ENCODE measurements at places on chromosomes 6 and 20.

DNA sequence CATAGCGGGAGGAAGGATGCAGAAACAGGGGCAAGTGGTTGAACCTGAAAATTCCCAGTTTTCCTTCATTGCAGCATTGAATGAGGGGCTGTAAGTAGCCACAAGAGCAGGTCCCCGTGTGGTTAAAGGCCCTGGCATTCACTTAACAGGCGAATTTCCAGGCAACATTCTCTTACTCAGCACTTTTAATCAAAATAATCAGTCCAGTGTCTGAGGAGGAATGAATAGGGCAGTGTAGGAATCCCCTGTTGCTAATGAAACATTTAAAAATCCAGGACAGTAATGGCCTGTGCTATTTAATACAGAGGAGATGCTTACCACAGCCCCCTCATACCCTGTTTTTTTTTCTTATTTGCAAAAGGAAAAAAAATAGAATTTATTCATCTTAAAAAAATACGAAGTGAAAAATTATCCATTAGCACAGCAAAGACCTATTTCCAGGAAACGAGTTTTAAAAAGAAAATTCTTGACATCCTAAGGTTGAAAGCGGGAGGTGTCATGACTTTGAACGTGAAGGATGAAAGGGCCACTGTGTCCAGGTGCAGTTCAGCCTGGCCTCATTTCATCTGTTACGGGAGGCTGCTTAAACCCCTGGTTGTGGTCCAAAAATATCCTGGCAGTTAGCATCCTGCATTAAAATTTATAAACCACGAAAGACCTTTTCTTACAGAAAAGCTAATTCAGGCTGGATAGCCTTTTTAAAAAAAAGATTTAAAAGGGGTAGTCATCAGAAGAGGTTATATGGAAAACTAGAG is 20.2 kb downstream of the MYLK4 start:
- DNase-seq, result no peak

DNA sequence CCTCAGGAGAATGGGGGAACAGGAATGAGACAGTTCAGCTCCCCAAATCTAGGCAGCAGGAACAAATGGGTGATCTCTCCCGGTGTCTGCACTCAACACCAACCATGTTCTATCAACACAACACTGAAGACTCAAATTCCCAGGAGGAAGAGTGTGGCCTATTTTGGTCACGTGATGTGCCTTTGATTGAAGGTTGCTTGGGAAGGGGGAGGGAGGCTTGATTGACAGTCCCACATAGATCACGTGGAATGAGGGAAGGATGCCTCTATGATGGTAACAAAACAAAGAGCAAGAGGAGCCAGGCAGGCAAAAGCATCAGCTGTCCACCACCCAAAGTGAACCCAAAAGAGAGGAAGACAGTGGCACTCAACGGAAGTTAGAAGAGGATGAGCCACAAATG is 364.8 kb downstream of the KIF16B start:
- DNase-seq, result no peak

DNA sequence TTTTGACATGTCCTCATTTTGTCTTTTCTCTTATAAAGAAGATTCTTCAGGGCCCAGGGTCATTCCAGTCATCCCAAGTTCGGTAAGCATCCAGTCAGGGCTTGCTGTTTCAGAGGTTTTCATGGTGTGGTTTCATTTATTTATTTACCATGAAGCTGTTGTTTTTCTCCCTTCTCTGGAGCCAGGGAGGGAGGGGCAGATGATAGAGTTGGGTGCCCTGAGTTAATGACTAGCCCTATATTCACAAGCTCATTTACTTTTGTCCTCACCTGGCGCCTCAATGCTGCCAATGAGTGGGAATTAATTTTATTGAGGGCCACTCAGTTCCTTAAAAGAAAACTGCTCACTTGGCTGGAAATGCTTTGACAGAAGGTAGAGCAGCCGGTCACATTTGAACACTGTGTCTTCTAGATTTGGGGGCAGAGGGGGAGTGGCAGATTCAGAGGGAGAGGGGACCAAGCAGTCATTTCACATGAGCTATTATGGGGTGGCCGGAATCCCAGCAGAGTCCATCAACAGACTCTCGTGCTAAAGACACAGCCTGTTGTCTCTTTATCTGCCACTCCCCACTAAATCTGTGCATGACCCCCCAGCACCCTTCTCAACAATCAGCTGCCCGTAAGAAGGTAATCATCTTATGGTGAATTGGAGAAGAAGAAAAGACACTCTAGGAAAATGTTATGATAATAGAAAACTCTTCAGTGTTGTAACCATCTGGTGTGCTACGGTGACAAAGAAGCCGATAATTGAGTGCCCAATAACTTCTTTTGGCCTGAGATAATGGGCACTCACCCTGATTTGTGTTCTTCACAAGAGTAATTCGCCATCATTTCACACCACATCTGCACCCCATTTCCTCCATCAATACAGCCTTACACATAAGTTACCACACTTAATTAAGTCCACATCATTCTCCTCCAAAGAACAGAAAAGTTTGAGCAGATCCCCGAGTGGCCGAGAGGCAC is 573.5 kb upstream of the JAG1 start:
- no peak for DNase-seq

DNA sequence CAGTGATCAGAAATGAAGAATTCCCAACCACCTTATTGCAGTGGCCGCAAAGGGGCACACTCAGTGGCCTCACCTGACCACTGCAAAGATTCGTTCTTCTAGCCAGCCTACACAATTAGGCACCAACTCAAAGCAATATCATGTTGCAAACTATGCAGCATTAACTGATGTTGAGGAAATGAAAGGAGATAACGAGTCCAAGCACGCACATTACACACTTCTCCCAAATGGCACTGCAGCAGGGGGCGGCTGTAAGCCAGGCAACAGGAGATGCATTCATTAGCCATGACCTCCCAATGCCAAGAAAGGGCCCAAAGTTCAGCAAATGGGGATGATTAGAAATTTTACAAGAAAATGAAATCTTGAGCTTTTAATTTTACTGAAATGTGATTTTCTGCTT is 39.3 kb downstream of the ATXN1 start:
- no peak for DNase-seq

DNA sequence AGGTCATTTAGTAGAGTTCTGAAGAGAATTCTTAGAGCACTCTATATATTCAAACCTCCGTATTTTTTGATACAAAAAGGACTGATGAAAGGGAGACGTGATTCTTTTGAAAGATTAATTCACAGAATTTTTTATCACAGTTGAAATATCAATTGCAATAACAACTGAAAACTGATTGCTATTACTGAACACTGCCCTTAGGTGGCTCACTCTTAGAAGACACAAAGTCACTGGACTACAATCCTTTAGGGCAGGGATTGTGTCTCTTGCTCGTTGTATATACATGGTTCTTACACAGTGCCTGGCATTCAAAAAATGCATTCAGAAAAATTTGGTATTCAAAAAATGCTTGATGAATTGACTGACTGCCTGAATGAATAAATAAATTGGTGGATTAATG is 17.1 kb upstream of the CALHM6 start:
- DNase-seq, result no peak

DNA sequence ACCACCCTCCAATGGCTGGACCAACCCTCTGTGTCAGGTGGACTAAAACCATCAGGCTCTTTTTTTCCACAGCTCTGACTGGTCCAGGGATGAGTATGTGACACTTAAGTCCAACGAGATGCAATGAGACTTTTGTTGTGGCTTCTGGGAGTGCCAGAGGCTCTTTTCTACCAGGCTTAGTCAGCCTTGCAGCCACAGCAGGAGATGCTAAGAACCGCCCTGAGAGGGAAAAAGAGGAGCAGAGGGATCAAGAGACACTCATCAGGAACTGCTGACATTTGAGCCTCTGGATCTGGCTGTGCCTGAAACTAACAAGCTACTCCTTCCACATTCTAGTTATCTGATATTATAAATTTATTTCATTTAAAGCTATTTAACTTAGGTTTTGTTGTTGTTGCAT is 270.9 kb upstream of the SULF2 start:
- DNase-seq, result no peak

DNA sequence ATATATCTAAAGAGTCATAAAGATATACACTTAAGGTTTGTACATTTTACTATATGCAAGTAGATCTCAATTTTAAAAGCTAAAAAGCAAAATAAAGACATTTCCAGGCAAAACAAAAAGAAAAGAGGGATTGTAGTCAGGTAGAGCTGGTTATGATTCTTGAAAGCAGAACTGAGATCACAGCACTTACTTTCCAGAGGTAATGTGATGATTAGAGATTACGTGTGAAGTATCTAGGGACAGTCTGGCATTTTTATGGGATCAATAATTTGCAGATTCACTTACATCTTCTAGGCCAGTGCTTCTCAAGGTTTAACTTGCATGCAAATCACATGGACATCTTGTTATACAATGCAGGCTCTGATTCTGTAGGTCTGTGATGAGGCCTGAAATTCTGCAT is 595.5 kb downstream of the KIF16B start:
- no peak for DNase-seq

- no peak for DNase-seq
These were observed 14.1 kb upstream of the PFDN4 start for GRCh38 chr20:54193817-54194216.

DNA sequence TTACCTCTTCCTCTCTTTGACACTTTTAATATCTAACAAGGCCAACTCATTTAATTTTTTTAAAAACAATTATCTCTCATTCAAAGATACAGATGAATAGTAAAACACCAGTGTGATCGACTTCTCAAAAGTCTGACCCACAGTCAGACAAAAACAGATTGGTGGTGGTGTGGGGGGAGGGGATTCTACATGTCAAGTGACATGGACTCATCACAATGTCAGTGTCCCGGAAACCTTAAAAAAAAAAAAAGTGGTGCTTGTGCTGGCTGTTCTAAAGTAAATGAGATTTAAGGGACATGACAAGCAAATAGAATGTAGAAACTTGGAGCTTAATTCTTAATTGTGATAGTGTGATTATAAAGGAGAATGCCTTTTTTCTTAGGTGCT is 16.3 kb upstream of the RFPL4B start:
- DNase-seq, result no peak

Data from tibial artery (tissue), 4 donors.